Activated naive CD8-positive, alpha-beta T cell treated with anti-CD3 and anti-CD28 coated beads for 36 hours (primary cell): ENCODE measurements at places on chromosomes 13 and 19. TPM values are rescaled to one million over a fixed set of nuclear protein-coding genes. Genes with fewer than 3 reads are reported as not detected.

Gene LRRC25
- total RNA-seq, result not detected

DNA sequence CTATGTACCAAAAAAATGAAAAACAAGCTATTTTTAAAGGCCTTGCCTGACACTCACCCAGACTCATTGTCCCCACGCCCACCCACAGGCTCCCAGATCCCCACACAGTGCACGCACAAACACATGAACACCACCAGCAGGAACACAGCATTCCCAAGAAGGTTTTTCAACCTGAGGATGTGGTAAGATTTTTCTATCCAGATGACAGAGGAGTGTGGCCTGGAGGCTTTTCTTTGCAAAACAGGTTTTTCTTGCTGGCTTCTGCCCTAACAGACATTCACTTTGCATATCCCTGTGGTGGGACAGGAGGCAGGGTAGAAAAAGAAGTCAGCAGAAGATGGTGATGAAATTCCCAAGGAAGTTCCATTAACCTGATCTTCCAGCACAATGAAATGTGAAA is 97.8 kb downstream of the KLF12 start:
- no peak overlapping the region for H3K4me3 ChIP-seq
- DNase-seq, result no peak
- no peak overlapping the region for H3K27ac ChIP-seq
- peaks cover 14% of the 10 kb centered on the region for H3K36me3 ChIP-seq

GRCh38 chr13:39777527-39778061 is 122.1 kb downstream of the COG6 start:
- H3K36me3 ChIP-seq, result peaks cover 21% of the 10 kb centered on the region
- H3K4me3 ChIP-seq, result peak overlapping the region; percentile 30
- DNase-seq, result peak; percentile 39
- peak overlapping the region; percentile 94 for H3K27ac ChIP-seq

DNA sequence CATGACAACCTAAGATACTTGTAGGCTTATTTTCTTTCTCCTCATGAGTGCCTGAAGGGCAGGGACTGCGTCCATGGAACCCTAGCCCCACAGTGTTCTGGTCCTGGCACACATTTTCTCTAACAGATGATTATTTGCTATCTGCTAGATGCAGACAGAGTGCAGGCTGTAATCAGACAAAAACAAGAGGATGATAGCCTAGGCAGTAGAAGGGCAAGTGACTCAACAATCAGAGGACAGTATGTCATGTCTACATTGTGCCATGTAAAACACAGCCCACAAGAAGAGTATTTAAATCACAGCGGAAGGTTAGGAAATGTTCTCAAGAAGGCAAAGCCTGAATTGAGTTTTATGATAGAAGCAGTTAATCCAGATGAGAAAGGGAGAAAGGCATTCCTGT is 29.3 kb downstream of the MIPEP start:
- H3K4me3 ChIP-seq, result no peak overlapping the region
- H3K27me3 ChIP-seq, result no peaks in the 10 kb centered on the region
- no peak for DNase-seq
- peaks cover 8% of the 10 kb centered on the region for H3K36me3 ChIP-seq
